ENCODE measurements at places on chromosomes 6 and 20.

DNA sequence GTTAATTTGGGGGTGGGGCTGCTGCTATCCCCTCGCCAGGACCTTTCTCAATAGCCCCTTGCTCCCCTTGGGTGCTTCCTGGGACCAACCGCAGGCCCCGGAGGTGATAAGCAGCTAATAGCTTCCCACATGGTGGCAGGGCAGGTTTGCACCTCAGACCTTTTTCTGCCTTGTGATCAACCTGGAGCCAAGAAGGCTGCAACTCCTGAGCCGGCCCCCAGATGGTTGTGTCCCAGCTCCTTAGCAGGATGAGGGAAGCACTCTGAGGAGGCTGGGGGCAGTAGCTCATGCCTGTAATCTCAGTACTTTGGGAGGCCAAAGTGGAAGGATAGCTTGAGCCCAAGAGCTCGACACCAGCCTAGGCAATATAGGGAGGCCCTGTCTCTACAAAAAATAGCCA, 85.5 kb downstream of the BMP7 start:
- no peak for DNase-seq

- DNase-seq: no peak
Measured at GRCh38 chr20:25282034-25282781, 34.3 kb downstream of the PYGB start.

DNA sequence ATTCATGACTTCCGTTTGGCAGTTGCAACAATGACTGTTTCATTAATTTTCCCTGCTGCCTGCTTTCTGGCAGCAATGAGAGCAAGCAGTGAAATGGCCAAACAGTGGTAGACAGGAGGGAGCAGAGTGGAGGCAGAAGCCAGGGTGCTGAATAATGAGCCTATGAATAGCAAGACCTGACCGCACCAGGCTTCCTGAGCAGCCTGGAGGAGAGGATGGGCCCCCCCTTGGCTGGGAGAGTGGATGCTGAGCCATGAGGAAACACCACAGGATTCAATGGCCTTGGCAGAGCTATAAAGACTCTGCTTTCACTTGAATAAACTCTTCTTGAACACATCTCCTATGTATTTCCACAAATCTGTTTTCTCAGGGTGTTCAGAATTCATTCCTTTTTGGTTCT, 68.1 kb upstream of the SNRPB2 start:
- DNase-seq: no peak

- DNase-seq: no peak
Measured at GRCh38 chr6:159325476-159325875, 156.3 kb downstream of the FNDC1 start.

- no peak for DNase-seq
Measured at GRCh38 chr6:129481706-129482105, 228.3 kb downstream of the ARHGAP18 start.

DNA sequence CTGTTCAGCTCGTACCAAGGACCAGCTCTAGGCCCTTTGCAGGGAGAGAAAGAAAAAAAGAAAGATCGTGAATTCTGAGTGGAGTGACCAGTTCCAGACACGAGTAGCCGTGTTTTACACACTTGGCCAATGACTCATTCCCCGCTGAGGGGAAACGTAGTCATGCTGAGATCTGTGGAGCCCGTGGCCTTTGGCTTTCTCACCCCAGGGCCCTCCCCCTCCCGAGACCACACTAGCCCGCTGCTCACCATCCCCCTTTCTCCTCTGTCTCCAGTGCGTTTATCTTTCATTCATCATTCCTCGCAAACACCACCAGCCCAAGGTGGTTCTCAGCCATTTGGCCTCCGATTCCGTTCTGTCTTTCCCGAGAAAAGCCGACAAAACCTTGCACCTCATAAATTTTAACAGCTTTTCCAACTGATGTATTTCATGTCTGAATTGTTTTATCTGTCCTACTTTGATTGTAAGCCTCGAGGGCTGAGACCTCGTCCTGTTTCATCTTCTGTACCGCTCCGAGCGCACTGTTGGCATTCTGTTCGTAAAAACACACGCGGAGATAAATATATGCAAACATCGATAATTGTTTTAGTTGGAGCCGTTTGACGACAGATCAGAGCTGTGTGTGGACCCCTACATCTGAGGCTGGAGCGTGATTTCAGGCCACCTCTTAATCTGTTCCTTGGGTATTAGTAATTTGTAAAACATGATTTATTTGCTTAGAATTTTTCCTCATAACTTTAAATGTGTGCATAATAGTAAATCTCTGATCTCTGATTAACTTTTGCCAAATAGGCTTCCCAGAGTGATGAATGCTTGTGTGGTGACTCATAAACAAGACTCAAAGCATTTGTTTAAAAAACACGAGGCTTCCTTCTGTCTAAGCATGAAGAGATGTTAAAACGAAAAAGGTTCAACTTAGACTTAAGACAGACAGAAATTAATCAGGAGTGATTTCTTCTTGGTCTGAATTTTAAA, 336.6 kb downstream of the CDH4 start:
- DNase-seq: no peak

- no peak for DNase-seq
Measured at GRCh38 chr20:16083639-16084280, 489.5 kb downstream of the KIF16B start.

DNA sequence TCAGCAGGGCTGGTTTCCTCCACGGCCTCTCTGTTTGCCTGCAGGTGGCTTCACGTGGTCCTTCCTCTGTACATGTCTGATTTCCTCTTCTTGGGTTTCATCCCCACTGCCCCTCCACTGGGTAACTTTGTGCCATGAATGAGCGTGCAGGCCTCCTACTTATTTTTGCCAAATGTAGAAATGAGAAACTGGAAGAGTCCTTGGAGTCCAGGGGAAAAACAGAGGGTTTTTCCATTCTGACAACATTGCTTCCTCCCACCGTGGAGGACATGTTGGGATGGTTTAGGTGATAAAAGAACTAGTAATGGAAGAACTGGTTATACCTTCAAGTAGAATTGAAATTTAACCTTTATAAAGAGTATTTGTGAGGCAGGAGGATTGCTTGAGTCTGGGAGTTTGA, 699.5 kb downstream of the QKI start:
- no peak for DNase-seq

DNA sequence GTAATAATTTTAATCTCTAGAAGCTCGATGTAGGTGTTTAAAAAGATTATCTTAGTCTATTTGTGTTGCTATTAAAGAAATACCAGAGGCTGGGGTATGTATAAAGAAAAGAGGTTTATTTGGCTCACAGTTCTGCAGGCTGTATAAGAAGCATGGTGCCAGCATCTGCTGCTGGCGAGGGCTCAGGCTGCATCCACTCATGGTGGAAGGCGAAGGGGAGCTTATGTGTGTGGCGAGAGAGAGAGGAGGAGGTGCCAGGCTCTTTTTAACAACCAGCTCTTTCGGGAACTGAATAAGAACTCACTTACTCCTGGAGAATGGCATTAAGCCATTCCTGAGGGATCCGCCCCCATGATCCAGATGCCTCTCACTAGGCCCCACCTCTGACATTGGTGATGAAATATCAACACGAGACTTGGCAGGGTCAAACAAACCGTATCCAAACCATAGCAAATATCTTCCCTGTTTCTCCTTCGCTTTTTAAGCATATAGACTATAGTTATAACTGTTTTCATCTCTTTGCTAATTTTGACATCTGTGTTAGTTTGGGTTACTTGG, 24.5 kb downstream of the CHMP4B start:
- DNase-seq: no peak

- no peak for DNase-seq
Measured at GRCh38 chr6:101083533-101084175, 202.5 kb upstream of the ASCC3 start.

DNA sequence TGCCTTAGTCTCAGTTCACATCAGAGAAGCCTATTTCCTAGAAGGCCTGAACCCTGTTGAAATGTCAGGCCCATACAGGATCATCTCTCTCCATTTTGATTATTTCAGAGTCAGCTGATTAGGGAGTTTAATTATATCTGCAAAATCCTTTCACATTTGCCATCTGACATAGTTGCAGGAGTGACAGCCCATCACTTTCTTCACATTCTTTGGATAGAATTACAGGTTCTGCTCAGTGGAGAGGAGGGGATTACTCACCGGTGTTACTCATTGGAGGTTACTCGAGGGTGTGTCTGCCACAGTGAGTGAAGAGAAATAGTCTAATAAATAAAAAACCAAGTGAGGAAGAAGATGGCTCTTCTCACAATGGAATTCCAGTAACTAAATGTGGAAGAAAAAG, 216.8 kb downstream of the TMEM242 start:
- no peak for DNase-seq

DNA sequence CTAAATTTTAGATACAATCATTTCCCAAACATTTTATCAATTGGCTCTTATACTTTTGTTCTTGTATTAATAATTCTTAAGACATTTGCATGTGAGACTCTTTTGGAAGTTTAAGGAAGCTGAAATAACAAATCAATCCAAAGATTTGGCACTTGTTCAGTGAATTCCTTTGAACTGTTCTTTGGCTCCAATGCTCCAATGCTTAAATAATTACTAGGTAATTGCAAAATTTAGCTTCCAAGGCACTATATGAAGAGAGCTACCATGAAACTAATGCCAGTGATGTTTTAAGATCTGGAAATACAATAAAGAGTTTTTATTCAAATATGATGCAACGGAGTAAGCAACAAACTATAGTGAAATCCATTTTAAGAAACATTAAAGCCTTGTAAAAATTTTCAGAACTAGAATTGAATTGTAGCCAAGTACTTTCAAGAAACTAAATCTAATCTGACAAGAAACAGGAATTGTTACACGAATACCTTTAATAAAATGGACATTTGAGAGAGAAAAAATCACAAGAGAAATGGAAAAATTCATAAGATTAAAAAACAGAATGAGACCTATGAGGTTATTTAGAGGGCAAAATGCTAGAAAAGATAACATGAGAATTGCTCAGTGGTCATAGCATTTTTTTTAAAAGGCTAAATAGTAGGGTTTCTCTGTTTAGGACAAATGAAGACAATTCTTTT, 43.6 kb upstream of the SMLR1 start:
- no peak for DNase-seq

DNA sequence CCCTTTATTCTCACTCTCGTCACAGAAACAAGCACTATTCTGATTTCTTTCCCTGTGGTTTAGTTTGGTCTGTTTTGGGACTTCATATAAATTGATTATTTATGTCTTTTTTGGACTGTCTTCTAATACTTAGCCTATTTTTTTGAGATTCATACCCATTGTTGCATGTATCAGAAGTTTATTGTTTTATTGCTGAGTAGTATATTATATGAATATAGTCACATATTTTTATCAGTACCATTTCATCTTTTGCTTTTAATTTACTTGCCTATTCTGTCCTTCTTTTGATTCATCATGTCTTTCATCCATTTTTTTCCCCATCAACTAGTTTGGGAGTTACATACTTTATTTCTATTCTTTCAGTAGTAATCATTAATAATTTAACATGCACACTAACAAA, 112.0 kb downstream of the ID4 start:
- DNase-seq: no peak

DNA sequence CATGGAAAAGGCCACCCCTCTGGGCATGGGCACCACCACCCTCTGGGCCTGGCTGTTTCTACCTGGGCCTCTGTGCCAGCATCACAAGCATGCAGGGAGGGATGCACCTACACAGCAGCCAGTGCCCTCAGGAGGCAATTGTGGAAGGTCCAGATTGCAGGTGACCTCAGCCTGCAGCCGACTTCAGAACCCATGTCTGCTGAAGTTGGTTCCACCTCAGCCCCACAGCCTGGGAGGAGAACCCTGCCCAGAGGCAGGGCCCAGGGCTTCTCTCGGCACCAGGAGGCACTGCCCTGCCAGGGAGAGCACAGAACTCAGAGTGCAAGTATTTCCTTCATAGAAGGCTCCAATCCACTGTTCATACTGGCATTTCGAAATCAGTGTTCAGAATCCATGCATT, 149.8 kb downstream of the TTLL2 start:
- DNase-seq: no peak

DNA sequence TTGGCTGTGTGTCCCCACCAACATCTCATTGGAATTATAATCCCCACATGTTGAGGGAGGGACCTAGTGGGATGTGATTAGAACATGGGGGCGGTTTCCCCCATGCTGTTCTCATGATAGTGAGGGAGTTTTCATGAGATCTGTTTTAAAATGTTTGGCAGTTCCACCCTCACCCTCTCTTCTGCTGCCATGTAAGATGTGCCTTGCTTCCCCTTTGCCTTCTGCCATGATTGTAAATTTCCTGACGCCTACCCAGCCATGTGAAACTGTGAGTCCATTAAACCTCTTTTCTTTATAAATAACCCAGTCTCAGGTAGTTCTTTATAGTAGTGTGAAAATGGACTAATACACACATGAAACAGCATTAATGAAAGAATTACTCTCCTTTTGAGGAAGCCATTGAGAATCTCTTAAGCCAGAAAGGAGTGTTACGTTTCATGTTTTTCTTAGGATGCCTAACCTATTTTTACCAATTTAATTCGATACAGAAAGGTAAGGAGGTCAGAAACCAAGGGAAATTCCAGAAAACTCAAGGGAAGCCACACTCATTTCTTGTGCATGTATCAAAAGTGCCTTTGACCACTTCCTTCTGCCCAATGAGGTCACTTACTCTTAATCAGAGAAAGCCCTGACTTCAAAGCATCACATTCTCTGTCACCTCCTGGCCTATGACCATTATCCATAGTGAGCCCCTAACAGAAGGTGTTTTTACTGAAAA, 24.7 kb upstream of the HINT3 start:
- DNase-seq: no peak

DNA sequence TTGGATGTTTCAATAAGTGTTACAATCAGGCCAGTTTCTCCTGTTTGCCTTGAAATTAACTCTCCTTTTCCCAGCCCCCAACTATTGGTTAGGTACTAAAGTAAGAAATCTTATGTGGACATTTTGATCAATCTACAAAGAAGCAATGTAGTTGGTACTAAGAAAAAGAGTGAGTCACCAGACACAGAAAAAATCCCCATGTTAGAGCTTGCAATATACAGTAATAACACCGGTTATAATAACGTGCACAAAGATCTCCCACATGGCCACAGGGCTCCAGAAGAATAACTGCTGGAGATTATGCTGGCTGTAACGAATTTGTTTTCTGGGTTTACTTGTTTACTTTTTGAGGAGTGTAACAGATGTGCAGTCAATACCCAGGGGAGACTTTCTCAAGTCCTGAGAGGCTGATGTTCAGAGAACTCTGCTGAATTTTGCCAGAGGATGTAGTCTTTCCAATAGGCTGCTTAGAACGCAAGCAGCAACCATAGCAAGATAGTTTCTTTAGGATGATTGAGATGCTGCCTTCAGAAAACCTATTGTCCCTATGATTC, 166.2 kb upstream of the SPACA1 start:
- DNase-seq: no peak

Data from stimulated activated CD4-positive, alpha-beta T cell treated with anti-CD3 and anti-CD28 coated beads, Interleukin-15, amount 100 ng/mL, for 1 hour (primary cell).